ENCODE measurements at places on chromosomes 2 and 18.

GRCh38 chr18:63298400-63299365 is 20.9 kb downstream of the BCL2 start:
- no peak for DNase-seq

- DNase-seq, result no peak
Measured at GRCh38 chr2:170716851-170717598, 1.9 kb downstream of the SP5 start.

DNA sequence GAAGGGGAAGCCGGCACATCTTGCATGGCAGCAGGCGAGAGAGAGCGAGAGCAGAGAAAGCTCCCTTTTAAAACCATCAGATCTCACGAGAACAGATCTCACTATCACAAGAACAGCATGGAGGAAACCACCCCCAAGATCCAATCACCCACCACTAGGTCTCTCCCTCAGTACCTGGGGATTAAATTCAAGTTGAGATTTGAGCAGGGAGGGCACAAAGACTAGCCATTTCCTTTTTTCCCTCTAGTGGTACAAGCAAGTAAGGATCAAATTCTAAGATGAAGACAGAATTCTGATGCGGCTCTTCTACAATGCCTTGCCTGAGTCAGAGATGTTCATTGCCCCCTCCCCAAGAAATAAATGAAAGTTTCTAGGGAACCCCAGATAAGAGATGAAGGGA is 45.6 kb upstream of the ANKRD44 start:
- DNase-seq, result no peak

GRCh38 chr2:99140860-99141109 is 722 bp upstream of the C2orf15 start:
- no peak for DNase-seq

GRCh38 chr18:2302012-2302411 is 269.3 kb downstream of the METTL4 start:
- no peak for DNase-seq

GRCh38 chr2:199366406-199366805 is 91.3 kb downstream of the SATB2 start:
- DNase-seq, result no peak

Measured in NCI-H1048 (cell line).